Hematopoietic multipotent progenitor cell treated with erythropoietin and hydrocortisone succinate and interleukin-3 and kit ligand, for 17 days (in vitro differentiated cells): ENCODE measurements at places on chromosomes 12 and 14.
A peak's percentile ranks its signal among the peaks of the same experiment; 100 is the strongest.

GRCh38 chr12:58349161-58349560 lies 407.8 kb downstream of the ATP23 start:
- DNase-seq: no peak

- DNase-seq: no peak
These were observed 8.0 kb upstream of the SERPINA12 start for GRCh38 chr14:94517248-94517640.

DNA sequence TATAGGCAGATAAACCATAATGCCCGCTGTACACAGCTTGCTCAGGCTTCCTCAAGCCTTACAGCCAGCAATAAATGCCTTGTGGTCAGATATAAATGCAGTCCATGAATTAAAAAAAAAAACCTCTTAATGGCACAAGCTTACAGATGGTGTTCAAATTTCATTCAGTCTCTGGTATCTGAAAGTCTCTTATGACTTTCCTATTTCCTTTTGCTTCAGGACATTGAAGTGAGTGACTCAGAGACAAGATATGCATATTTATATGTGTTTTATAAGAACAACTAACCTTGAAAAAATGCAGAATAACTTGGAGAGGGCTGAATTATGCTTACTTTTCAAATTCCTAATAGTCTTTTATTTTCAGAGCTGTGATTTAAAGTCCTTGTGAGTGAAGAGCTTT lies 426.9 kb upstream of the MIS18BP1 start:
- DNase-seq: no peak

DNA sequence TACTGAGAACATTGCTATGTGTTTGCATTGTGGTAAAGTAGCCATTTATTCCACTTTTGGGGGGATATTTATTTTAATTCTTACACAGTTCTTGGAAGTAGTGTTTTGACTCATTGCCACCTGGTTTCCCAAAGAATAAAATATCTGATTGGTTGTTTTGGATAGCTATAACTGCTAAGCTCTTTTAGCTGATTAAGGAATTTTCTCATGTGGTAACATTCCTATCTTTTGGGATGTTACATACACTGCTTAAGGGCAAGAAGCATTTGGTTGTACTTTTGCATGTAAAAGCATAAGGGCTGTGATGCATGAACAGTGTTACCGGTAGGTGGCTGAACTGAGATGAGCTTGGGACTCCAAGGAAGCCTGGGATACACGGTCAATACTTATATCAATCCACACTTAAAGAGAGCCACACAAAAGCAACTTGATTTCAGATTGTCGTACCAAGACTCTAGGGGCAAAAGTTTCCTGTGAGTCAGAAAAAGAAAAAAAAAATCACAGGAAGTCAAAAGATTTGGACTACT lies 71.4 kb upstream of the PRKD1 start:
- DNase-seq: no peak

DNA sequence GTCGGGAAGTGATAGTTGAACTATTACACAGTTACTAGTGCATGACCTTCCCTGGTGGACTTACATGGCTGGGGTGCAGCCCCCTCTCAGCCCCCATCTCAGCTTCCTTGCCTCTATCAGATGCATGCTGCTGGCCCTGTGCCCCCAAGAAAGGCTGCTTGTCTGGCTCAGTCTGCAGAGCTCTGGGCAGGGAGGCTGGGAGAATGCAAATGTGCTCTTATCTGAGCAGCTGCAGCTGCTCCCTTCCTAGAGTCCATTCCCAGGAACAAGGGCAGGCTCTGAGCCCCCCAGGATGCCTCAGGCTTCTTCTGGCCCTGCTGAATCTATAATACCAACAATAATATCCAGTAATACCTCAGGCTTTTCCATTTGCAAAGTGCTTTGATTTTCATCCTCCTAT lies 218.1 kb upstream of the SRRM4 start:
- no peak for DNase-seq

- DNase-seq: no peak
These were observed 1.6 kb downstream of the AMN1 start for GRCh38 chr12:31727192-31727591.

DNA sequence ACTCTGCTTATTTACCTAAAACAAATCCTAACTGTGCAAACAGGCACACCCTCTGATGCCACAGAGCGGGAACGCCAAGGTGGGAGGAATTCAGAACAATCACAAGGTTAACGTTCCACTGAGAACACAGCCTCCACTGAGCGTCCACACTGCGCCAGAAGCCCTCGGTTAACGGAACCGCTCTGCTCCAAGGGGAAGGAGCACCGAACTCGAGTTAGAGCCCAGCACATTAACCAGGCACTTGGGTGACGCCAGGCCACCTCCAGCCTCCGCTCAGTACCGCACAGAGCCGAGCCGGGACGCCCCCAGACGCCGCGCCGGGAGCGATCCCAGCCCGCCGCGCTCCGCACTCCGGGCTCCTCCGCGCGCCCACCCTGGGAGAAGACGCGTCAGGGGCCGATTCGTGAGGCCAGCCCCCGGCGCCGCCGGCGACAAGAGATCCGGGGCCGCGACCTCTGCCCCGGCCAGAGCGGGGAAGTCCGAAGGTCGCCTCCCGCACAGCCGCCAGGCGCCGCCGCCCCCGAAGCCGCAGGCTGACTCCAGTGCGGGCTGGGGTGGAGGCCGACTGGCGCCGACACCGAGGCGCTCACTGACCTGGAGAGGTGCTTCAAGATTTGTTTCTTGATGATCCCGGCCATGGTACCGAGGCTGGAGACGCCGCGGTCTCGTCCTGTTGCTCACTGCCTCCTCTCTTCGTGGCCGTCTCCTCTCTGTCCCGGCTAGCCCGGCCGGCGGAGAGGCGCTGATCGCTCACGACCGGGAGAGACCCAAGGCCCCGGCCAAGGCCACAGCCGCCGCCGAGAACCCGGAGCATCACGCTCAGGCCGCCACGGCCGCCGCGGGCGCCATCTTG lies 450 bp downstream of the BLTP3B start:
- DNase-seq: peak; percentile 53

- no peak for DNase-seq
These were observed 732.5 kb downstream of the GALC start for GRCh38 chr14:87260460-87260859.

DNA sequence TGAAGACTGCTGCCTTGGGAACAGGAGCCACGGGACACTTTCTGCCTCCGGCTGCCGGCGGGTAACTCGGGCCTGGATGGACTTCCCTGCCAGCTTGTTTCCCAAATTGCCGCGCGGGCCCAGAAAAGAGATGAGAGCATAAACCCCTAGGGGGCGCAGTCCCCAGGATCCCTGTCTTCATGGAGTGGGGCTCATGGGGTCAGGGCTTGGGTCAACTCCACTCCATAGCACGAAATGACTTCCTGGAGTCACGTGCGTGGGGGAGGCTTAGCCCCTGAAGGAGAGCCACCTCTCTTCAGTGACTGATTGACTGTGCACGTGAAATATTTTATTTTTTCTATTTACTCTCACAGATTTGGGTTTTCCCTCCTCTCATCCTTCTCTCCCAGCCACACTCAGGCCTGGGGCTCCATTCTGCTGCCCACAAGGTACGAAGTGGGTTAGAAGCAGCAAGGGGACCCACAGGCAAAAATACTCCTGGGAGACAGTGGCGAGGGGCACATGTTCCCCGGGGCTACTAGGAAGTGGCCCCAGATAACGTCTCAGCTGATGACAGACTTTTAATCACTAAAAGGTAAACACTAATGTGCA lies 10.0 kb downstream of the PGF start:
- DNase-seq: peak; percentile 55

DNA sequence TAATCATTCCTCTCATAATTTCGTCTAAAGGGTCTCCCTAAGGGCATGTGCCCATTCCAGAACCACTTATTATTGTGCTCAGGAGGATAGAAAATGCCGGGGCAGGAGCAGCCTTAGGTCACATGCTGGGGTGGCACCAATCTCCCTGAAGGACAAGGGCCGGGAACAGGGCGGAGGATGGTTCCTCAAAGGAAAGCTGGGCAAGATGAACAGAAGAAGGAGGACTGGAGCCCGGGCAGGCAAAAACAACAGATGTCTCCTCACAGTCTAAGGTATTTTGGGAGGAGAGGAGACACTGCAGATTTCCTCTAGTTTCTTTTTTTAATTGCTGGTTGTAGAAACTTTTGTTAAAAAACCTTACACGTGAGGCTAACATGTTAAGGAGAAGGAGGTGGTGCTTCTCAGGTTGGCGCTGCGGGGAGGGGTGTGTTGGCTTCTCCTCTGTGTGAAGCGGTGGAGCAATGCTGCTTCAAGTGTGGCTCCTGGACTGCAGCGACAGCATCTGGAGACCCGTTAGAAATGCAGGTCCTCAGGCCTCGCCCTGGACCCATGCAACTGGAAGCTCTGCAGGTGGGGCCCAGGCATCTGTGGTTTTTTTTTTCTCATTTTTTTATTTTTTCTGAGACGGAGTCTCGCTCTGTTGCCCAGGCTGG lies 164.8 kb downstream of the AACS start:
- DNase-seq: no peak

DNA sequence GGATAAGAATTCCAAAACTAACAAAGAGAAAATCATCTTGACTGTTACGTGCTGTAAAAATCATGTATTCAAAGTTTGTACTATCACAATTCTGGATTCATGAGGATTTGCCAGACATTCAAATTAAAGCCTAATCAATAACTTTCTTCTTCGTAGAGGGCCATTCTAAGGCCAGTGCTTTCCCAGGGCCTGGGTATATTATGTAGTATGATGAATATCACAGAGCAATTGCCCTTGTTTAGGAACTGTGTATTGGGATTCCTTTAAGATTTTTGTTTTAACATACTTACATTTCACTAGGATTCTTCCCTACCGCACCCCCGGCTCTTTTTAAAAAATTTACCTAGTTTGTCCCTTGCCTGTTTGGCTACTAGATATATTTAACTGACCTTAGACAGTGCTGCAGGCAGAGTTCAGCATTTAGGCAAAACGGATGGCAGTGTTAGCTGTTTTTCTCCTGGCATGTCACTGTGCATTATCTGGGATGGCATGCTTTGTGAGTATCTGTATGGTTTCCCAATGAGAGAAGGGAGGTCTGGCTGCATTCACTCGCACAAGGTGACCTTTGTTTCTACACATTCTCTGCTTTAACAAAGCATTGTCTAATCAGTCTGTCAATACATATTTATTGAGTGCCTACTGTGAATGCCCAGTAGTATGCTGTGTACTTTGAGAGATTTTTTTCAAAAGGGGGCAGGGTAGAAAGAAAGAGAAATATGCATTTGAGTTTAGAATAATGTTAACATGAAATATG lies 63.3 kb downstream of the ERC1 start:
- DNase-seq: no peak

GRCh38 chr12:777550-778047 lies 25.2 kb downstream of the WNK1 start:
- peak; percentile 23 for DNase-seq

- no peak for DNase-seq
These were observed 31.5 kb upstream of the CRADD start for GRCh38 chr12:93645702-93646101.

DNA sequence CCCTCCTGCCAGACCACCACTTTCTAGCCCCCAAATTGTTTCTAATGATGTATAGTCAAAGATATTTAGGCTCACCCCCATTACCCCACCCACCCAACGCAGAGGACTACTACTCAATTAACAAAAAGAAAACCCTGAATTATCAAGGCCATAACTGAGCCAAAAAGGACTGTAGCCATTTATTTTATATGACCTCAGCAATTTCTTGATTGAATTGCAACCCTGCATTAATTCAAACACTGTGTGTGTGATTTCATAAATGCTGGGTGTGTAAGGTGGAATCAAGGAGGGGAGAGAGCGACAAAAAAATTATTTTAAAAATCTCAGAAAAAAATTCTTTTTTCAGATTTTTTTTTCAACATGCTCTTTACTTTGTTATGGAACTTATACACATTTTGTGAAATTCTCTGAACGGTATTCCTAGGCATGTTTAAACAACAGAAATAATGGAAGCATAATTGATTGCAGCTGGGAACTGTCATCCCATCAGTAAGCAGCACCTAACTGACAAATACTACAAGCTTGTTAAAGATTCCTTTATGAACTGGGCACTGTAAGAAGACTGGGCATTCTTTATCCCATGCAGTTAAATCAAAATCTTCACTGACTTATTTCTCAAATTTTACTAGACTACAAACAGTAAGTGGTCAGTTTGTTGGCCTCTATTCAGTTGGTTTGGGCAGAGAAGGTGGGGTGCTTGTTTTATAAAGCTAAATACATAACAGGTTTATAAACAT lies 179.1 kb downstream of the SOX5 start:
- no peak for DNase-seq

- peak; percentile 44 for DNase-seq
These were observed 21.9 kb upstream of the ADIPOR2 start for GRCh38 chr12:1668833-1669543.

- DNase-seq: no peak
These were observed 132.3 kb downstream of the C12orf75 start for GRCh38 chr12:105462831-105463230.

GRCh38 chr12:92237762-92238523 lies 92.3 kb upstream of the BTG1 start:
- DNase-seq: no peak

DNA sequence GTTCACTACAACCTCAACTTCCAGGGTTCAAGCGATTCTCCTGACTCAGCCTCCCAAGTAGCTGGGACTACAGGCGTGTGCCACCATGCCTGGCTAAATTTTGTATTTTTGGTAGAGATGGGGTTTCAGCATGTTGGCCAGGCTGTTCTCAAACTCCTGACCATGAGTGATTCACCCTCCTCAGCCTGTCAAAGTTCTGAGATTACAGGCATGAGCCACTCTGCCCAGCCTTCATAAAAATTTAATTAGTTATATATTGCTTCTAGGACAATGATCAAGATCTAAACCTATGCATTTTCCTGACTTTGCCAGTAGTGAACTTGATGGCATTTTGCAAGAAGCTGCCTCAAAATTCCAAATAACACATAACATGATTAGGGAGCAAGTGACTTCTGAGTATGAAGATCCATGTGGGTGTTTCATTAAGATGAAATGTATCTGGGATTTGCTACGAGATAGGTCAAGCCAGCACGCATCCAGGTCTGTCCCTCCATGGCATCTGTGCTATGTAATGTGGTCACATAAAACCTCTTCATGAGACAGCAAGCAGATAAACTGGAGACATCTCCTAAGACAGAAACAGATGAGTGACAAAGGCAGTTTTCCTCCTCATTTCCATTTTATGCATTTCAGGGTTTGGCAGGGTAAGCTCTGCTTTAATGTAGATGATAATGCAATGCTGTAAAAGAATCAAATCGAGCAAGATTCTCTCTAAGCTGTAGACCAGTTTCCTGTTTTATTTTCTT lies 319.4 kb upstream of the ATP2B1 start:
- DNase-seq: no peak

GRCh38 chr14:57533214-57533613 lies 39.6 kb upstream of the CCDC198 start:
- no peak for DNase-seq
